DMS53 (cell line): ENCODE measurements at places on chromosomes 5 and 9.

DNA sequence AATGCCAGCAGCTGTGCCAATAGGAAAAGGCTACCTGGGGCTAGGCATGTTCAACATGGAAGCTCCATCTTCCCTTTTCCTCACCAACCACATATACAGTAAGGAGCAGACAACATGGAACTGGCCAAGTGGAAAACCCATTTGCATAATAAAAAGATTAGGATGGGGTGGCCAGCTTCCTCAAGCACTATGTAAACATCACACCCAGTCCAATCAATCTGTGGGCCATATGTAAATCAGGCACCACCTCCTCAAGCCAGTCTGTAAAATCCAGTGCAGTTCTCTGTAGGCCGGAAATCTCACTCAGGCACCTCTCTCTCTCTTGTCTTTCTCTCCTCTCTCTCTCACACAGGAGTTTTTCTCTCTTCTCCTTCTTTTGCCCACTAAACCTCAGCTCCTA lies 360.2 kb upstream of the GRIA1 start:
- DNase-seq = peak; percentile 50

- no peak for DNase-seq
Observed at GRCh38 chr5:40270274-40270845, 409.4 kb upstream of the PTGER4 start.

DNA sequence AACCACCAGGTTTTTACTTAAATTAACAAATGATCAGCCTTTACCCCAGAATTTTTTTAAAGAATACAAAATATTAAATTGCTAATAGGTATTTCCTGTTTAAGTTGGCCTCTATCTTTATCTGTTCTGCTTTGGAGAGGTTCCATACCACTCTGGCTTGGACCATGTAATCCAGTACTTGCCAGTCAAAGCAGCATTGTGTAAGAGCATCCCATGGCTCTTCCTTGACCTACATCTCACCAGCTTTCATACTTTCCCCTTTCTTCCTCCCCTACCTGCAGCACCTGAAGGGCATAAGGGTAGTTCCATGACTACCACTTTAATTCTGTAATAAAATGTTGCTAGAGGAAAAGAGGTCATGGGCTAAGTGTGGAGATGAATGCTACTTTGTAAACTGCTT lies 140.8 kb upstream of the MTAP start:
- no peak for DNase-seq

GRCh38 chr9:83920469-83920926 lies 734 bp downstream of the KIF27 start:
- peak; percentile 79 for DNase-seq

GRCh38 chr9:88988796-88989641 lies 2.2 kb upstream of the S1PR3 start:
- DNase-seq = no peak

DNA sequence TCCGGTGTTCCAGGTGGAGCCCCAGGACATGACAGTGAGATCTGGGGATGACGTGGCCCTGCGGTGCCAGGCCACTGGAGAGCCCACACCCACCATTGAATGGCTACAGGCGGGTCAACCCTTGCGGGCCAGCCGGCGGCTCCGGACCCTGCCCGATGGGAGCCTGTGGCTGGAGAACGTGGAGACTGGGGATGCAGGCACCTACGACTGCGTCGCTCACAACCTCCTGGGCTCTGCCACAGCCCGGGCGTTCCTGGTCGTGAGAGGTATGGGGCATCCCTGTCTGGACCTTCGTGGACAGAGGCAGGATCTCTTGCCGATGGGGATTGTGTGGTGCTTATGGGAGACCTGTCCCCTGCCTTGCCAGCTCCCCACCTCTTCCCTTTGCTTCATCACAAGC lies 26.0 kb upstream of the ASS1 start:
- DNase-seq = no peak
